DMS 273 treated with DMSO at 0.1 percent for 48 hours (cell line): ENCODE measurements at places on chromosomes 4 and X.
A peak's percentile ranks its signal among the peaks of the same experiment; 100 is the strongest.

DNA sequence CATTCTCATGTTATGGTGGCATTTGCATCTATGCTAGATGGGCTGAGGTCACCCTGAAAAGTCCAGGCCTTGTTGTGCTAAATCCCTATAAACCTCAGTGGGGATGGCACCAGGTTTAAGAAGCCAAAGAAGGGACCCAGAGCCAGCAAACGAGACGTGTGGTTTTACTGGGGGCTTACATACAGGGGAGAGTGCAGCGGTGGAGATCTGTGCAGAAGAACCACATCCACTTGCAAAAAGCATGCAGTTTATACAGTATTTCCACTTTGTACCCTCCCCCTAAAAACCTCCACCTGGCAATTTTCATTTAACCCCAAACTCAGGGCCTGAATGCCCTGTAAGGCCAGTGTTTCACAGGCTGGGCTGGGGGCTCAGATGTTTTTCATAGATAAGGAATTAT is 134.9 kb upstream of the GATB start:
- no peak for DNase-seq

DNA sequence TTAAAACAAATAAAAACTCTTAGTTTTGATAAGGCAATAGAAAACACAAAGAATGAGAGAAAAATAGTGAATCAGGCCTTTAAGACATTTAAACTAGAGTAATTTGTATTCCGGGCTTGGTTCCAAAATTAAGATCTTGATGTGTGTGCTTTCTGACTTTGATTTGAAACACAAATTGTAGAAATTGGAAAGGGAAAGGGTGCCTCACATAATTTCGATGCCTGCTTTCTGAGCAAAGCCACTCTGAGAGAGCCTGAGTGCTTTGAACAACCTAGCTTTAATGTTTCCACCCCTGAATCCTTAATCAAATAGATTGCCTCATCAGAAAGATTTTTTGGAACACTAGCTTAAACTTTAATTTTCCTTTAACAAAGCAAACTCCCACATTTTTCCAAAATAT is 666.8 kb downstream of the PCDH18 start:
- DNase-seq = no peak

DNA sequence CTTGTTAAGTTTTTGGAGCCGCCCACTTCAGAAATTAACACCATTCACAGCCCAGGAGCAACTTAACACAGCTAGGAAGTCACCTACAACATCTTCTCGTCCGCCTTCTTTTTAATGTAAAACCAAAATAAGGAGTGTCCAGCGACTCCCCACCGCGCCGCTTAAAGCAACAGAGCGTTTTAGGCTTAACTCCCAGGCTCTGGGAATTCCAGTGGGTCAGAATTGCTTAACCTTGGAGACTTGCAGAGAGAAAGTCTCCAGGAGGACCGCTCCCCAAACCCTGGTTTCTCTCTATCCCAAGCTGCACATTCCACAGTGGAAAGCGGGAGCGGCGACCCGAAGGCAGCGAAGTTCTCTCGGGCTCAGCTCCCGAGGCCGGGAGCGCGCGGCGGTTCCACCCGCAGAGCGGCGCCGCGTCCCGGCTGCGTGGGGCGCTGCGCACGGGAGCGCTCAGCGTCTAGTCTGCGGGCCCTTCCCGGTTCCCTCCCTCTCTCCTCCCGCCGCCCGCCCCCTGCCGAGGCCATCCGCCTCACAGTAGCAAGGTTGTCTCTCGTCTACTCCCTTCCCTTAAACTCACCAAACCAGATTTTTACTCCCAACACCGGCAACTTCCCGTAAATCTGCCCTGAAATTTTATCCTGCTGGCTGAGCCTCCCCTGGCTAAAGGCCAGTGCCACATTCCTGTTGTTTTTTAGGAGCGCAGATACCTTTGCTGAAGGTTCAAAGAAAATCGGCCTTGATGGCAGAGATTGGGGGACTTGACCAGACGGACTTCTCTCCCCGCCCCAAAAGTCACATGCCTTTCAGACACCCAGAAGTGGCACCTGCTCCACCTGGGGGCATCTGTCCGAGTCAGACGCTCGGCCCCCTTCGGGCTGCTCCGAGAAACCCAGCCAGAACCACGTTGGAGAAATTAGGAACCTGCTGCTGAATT is at the start of gene RBM47:
TSS of gene RBM47 (minus strand) at position 464 of the 934 bp plus-strand sequence. CDS start 190,971 bp downstream, outside the sequence.
- peak; percentile 3 for DNase-seq

DNA sequence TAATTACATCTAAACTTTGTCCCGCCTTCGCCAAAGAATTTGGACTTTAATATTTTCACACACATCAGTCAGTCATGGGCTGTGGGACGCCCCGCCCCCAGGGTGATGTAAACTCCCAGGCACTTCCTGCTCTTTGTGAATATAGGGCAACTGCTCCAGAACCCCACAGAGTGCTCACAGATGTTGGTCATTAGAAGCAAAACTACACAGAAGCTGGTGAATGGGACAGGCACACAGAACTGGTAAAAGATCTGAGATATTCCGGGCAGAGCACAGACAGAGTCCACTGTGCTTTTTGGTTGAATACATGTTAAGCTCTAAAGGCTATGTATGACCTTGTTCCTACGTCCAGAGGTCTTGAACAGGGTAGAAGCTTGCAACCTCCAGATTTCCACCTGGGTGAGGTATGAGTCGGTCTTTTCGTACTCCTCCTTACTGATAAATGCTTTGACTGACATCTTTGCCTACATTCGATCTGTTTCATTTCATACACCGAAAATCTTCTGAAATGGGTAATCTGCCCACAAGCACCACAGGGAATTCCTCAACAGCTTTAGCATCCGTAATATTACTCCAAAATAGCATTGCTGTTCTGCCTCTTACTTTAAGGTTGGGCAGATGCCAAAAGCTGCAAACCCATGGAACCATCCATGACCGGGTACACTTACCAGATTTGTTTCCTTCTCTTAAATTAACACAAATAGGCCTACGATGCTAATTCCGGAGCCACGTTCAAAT is 144.6 kb downstream of the AMELX start:
- peak; percentile 13 for DNase-seq

- DNase-seq = no peak
Measured at GRCh38 chr4:168797194-168797593, 212.9 kb downstream of the CBR4 start.

- DNase-seq = no peak
Measured at GRCh38 chr4:13907255-13907751, 279.8 kb upstream of the BOD1L1 start.

DNA sequence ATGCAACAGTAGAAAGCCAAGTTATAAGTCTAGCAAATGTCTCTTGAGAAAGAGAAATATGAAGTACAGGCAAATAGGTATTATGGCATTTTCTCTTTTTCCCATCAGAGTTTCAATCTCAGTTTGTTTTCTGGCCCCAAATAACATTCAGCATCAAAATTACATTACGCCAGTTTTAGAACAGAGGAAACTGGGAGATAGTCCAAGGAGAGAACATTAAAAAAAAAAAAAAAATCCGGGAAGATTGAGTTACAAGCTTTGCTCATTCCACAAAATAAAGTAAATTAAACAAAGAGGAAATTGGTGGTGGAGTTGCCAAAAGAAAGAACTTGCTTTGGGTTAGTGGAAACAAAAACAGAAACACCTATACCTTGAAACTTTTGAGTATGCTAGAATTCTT is 50.4 kb upstream of the IL13RA2 start:
- DNase-seq = no peak

DNA sequence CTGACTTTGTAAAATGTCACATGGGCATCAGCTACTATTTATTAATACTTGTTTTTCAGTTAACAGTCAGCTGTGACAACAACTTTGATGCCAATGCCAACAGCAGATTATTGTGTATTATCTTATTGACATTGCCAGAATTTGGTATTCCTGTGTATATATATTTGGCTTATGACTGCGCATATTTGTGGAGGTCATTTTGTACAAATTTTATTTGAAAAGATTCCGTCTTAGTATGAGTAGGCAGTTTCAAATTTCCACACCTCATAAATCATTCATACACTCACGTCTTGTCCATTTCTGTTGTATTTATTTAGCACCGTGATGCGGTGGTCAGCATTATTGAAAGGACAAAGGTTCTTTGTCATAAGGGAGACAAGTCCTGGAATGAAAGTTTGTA is 558.2 kb upstream of the NDST4 start:
- DNase-seq = no peak

DNA sequence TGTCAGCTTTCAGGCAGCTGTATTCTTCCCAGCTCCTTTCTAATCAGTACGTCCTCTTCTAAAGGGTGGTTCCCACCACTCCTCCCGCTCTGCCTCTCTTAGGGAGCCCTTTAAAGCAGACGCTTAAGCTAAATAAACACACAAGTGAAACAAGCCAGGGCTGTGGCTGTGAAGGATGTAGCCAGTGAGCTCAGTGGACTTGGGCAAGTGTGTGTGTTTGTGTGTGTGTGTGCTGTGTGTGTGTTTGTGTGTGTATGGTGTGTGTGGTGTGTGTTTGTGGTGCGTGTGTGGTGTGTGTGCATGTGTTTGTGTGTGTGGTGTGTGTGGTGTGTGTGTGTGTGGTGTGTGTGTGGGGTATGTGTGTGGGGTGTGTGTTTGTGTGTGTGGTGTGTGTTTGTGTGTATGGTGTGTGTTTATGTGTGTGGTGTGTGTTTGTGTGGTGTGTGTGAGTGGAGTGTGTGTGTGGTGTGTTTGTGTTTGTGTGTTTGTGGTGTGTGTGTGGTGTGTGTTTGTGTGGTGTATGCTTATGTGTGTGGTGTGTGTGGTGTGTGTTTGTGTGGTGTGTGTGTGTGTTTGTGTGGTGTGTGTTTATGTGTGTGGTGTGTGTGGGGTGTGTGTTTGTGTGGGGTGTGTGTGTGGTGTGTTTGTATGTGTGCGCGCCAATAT is 283.3 kb downstream of the PTTG2 start:
- no peak for DNase-seq

DNA sequence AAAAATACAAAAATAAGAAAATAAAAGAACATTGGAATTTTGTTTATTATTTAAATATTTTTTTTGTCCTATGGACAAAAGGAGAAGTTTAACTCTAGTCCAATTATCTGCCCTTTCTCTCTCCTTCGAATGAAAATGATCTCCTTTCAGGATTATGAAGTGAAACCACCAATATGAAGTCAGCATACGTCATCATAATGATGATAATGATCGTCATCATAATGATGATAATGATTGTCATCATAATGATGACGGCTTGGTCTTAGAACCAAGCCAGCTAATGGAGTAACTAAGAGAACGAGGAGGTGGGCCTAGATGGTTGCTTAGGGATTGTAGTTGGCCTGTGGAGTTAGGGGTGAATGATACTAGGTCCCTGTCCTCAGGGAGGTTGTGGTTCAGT is 21.9 kb upstream of the LINC00632 start:
- DNase-seq = no peak

DNA sequence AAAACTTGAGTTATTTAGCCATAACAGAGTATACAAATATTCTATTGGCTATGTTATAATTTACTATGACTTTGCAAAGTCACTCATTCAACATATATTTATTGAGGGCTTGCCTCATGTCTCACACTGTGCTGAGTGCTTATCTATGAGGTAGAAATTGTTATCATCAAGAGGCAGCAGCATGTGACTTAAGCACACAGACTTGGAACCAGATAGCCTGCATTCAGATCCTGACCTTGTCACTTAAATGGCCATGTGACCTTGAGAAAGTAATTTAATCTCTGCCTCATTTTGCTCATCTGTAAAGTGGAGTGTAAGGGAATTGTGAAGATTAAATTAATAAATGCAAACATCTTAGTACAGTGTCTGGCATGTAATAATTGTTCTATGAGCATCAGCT is 10.1 kb upstream of the EXOSC9 start:
- no peak for DNase-seq

DNA sequence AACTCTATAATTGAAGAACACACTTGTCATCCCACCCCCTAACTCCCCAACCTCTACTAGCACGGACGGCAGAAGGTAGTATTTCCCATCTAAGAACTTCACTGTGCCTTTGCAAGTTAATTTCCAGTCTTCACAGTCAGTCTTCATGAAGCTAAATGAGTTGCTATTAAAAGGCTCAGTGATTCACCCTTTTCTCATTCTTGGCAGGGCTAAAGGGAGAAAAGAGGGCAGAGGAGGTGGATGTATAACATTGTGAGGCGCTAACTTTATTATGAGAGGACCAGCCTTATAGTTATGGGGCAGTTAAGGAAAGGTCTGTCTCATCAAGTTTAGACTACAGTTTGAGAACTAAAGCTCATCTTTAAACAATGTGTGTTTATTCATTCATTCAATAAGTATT is 161.0 kb upstream of the S100G start:
- no peak for DNase-seq

- no peak for DNase-seq
Measured at GRCh38 chrX:110399497-110399896, 40.8 kb downstream of the RTL9 start.

DNA sequence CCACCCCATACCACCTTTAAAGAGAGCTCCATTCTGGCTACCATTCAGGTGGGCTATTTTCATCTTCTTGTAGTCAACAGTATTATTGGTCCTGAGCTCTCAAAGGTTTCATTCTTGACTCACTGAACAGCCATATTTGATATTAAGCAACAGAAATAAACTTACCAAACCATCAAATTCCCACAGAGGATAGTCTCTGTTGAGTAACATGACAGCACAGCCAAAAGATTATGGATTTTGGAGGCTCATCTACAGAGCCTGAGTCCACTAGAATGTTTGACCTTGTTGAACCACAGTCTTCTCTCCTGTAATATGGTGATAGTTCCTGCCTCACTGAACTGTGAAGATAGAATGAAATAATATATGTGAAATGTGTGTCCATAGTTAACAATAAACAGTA is 276.3 kb upstream of the LDB2 start:
- no peak for DNase-seq

GRCh38 chr4:6339818-6340445 is 70.3 kb downstream of the WFS1 start:
- DNase-seq = no peak

- peak; percentile 47 for DNase-seq
Measured at GRCh38 chrX:93594780-93595179, 78.6 kb downstream of the NAP1L3 start.

- DNase-seq = no peak
Measured at GRCh38 chrX:49120091-49120490, 3.4 kb downstream of the GPKOW start.

- no peak for DNase-seq
Measured at GRCh38 chr4:62260254-62260653, 1060.1 kb downstream of the ADGRL3 start.

DNA sequence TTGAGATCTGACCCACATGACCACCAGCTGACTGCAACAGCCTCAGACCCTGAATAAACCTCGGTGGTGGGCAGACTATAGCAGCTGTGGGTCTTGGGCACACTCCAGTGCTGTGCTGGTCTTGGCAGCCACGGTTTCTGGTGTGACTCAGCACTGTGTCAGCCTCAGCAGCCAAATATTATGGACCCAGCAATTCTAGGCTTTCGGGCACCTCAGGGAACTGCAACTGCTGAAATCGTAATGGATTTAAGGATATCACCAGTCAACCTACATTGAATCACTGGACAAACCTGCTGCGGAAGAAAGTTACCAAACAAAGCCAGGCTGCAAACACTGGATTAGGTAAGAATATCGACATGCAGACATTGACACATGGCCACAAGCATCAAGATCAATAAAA is 10.5 kb upstream of the UBE2NL start:
- DNase-seq = no peak

GRCh38 chr4:86688026-86688425 is 93.9 kb downstream of the PTPN13 start:
- no peak for DNase-seq
